ENCODE measurements at places on chromosomes 5 and 9.

DNA sequence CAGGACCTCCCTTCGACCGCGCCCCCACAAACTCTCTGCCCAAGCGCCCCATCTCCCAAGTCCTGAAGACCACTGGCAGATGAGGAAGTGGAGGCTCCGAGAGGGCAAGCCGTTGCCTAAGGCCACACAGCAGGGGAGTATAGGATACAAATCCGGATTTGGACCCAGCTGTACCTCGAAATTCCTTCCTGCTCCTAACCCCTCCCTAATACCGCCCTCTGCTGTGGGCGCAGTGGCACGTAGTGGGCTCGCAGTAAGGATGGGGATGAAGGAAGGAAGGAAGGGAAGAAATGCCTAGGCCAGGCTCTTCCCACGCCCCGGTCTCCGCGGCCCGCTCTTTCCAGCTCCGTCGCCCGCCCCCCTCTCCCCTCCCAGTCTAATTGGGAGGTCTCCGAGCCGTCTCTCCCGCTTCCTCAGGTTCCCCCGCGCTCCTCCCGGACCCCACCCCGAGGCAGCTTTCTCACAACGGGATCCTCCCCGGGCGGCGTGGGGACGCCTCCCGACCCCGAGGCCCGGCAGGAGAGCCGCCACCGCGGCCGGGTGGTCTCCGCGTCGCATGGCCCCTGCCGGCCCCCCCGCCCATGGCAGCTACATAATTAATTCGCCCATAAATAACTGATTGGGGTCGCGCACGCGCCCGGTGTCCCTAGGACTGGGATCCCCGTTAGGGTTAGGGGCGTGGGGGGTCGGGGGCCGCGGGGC is 138.9 kb downstream of the C9orf50 start:
- DNase-seq, result no peak

DNA sequence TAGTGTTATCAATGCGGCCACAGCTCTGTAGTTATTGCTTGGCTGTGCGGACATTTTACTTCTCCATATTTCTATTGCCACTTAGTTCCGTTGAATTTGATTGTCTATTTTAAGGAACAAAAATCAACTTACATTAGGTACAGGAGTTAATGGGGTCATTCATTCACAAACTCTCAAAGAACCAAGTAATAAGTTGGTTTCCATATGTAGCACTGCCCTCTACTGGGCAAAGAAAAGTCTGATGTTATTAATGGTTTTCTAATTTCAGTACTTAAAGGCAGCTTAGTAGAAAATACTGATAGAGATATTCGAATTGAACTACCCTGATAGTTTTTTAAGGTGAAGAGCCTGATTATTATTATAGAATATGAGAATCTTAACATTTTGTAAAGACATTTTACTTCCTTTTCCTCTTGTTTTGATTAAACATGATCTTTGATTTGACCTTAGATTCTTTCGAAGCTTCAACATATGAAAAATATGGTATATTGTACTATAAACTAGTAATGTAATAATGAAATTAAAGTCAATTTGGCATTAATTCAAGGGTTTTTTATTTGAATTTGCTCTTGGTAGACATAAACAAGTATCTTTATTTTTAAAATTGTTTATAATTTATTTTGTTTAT is 119.5 kb upstream of the CTNND2 start:
- no peak for DNase-seq

- no peak for DNase-seq
These were observed 118.4 kb upstream of the NR3C1 start for GRCh38 chr5:143521846-143522400.

DNA sequence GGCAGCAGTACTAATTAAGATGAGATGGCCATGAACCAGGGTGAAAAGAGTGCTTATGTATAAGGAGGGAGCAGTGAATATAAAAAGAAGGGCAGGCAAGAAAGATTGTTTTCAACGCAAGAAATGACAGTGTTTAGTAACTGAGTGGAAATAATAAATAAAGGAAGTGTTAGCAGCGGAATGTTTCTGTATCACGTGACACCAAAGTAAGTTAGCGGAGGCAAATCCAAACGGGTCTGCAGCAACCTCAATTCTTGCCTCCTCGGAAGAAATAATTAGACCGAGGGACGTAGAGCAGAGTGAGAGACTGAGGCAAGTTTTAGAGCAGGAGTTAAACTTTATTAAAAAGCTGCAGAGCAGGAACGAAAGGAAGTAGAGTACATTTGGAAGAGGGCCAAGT is 15.4 kb upstream of the GAS1 start:
- no peak for DNase-seq

- no peak for DNase-seq
These were observed 220.4 kb upstream of the CD180 start for GRCh38 chr5:67416986-67417385.

- no peak for DNase-seq
These were observed 210.5 kb downstream of the NXNL2 start for GRCh38 chr9:88745276-88746001.

DNA sequence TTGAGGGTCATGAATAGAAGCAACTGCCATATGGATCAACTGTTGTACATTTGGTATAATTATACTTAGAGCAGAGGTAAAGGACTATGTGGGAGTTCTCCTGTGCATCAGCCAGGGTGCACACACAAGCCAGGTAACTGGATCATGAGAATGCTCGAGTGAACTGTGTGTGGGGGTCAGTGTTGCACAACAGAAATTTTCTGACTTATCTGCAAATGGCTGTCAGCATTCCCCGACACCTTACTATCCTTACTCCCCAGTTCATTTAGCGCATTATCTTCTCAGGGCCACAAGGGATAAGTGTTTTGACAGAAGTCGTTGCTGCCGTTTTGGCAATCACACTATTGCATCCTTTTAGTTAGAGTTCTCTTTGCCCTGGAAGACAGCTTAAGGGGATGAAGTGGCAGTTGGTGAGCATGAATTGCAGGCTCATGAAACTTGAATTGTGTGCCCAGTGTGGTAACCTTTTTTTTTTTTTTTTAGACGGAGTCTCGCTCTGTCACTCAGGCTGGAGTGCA is 1.7 kb downstream of the CANX start:
- DNase-seq, result no peak

DNA sequence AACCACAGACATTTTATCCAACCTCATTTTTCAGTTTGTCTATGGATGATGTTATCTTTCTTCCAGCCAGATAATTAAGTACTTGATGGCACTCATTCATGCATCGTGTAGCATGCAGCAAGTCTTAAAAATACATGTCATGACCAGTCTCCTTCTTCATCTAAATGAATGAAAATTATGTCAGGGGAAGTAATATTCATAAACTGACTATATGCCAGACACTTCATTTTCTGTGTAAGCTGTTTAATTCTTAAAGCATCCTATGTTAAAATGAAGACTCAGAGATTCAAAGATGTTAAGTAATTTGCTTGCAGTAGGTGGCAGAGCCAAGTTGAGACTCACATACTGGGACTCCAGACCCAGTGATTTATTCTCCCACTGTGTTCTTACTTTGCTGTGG is 181.7 kb upstream of the CD180 start:
- DNase-seq, result no peak

DNA sequence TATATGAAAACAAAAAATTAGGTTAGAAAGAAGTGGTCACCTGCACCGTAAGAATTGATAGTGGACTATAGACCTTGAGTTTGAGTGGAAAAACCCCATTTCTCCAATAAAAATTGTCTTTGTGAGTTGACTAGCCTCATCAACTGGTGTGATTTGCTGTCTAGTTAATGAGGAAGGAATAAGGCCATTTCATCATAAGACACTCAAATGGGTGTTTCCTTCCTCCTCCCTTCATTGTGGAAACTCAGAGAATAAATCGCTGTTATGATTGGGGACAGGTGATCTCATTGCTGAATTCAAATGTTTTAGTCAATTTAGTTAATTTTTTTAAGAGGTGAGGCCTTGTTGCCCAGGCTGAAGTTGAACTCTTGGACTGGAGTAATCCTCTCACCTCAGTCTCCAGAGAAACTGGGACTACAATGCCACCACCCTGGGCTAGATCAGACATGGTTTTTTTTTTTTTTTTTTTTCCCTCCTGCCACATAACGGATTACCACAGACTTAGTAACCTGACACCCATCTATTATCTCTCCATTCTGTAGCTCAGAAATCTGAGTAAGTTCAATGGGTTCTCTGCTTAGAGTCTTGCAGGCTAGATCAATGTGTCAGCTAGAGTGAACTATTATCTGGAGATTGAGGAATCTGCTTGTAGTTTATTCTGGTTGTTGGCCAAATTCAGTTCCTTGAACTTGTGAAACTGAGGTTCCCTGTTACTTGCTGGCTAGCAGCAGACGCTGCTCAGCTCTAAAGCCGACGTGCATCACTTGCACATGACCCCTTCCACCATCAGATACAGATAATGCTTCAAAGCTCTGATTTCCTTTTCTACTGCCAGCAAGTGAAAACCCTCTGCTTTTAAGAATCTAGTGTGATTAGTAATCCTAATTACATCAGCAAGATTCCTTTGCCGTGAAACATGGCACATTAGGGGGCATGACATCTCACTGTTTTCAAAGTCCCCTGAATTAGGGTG is 663.8 kb upstream of the CDH9 start:
- no peak for DNase-seq

Measured in hematopoietic multipotent progenitor cell (in vitro differentiated cells).